ENCODE measurements at places on chromosomes 7 and 10. TPM values are rescaled to one million over a fixed set of nuclear protein-coding genes. Genes with fewer than 3 reads are reported as not detected.

DNA sequence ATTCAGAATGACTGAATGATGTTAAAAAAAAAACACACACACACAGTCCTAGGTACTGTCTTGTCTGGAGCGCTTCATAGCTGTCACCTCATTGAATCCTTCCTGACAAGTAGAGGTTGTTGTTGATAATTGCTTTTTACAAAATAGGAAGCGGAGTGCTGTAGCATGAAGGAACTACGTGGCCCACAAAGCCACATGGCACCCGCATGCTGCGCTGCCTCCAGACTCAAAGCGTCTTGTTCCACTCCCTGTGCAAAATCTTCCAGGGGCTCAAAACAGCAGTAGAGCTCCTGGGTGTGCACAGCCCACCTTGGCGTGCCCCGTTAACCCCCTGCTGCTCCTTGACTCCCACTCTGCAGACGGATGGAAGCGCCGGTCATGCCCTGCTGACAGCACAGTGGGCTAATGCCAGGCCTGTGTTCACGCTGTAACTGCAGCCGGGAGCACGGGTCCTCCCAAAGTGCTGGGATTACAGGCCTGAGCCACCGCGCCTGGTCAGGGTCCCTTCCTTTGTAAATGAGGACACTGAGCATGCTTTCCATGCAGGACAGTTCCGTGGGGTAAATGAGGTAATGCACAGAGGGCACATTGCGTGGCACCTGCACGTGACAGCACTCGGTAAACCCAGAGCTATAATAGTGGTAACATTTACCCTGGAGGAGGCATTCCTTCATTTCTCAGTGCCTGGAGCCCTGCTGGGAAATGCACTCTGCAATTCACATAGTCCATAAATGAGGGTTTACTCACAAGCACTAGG lies 91.1 kb upstream of the GNA12 start:
- peak; percentile 29 for DNase-seq

GRCh38 chr10:131090761-131091661 lies 220.5 kb downstream of the TCERG1L start:
- DNase-seq = no peak

DNA sequence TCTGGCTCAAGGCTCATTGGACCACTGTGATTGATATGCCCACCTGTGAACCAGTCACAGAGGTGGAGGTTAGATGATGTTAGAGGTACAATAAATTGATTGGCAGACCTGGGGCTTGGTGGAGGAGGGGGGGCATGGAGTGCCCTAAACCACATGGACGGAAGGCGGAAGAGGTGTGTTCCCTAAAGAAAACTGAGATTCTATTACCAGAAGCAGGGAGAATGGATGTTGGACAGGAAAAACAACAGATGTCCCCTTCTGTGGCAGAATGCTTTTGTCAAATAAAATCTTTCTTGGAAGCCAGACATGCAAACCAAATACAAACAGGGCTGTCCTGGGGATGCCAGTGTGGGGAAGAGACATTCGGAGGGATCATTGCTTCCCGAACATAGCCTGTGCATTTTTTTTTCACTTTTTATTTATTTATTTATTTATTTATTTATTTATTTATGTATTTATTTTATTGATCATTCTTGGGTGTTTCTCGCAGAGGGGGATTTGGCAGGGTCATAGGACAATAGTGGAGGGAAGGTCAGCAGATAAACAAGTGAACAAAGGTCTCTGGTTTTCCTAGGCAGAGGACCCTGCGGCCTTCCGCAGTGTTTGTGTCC lies 433.9 kb downstream of the RPS24 start:
- DNase-seq = no peak

GRCh38 chr10:122328676-122329075 lies 45.8 kb upstream of the PLEKHA1 start:
- DNase-seq = no peak

DNA sequence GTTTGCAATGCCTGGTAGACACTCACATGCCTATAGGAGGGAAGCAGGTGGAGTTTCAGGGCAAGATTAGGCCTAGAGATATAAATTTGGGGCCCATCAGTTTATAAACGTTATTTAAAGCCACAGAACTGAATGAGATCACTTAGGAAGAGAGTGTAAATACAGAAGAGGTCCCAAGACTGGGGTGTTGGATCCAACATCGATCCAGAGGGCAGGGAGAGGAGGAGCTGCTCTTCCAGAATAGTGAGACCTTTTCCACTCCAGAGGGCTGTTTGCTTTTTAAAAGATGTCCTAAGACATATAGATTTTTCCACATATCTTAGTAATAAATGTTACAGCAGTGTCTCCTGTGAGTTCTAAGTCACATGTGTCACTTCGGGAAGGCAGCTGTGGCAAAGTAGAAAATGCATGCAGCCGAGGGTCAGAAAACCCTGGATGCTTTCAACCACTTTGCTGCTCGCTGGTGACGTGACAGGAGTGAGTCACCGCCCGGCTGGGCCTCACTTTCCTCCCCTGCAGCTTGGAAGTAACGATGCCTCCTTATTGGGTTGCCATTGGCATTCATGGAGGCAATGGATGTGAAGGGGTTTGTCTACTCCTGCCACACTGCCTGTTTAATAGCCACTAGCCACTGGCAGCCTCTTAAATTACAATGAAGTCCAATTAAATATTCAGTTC lies 95.4 kb downstream of the TRIL start:
- DNase-seq = no peak

- no peak for DNase-seq
Measured at GRCh38 chr10:118914629-118915028, 114.9 kb upstream of the NANOS1 start.

GRCh38 chr10:32348297-32349198 lies 1.6 kb upstream of the EPC1 start:
- no peak for DNase-seq

GRCh38 chr10:72105710-72106109 lies 17.4 kb upstream of the SPOCK2 start:
- DNase-seq = no peak

TUBAL3 gene
- not detected for total RNA-seq

PRKAR2B gene
- total RNA-seq = 10.3 TPM

All from lower lobe of right lung (tissue), 2 donors.